ENCODE measurements at places on chromosomes 5 and 9.

- no peak for DNase-seq
Measured at GRCh38 chr9:69719367-69719766, 40.4 kb downstream of the PTAR1 start.

- DNase-seq, result no peak
Measured at GRCh38 chr9:132908635-132909034, 29.9 kb downstream of the SPACA9 start.

GRCh38 chr9:3477236-3477834, 48.5 kb downstream of the RFX3 start:
- no peak for DNase-seq

DNA sequence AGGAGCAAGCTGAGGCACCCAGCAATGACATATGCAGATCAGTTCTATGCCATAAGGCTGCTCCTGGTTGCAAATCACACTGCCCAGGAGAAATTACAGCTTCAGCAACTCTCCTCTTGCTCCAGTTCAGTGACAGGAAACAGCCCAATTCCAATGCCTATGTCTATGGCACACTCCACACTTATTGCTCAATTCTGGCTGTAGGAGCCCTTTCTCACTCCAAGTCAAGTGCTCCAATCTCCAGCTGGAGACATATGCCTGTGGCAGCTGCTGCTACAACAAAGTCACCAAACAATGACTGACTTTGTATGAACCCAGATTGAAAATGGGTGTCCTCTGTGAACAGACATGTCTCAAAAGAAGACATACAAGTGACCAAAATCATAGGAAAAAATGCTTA, 31.8 kb upstream of the PLCXD3 start:
- no peak for DNase-seq

- DNase-seq, result no peak
Measured at GRCh38 chr5:88776692-88777091, 106.3 kb downstream of the MEF2C start.

GRCh38 chr9:28234133-28234893, 661.0 kb upstream of the C9orf72 start:
- no peak for DNase-seq

DNA sequence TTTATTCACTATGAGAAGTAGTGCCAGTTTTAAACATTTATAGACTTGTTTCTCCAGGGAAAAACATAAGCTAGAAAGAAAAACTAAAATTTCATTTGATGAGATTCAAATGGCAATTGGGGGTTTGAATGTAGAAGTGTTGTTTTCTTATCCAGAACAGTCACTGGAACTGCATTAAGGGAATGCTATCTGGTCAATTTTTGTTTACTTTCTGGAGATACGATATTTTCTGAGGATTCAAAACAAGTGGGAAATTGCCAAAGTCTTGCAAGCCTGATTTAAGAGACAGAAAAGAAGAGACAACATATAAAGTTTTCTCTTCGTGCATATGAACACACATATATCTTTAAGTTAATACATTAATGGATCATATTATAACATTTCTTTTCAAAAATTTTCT, 118.4 kb downstream of the NXNL2 start:
- no peak for DNase-seq

GRCh38 chr5:90528601-90529193, 687 bp downstream of the LYSMD3 start:
- DNase-seq, result no peak

DNA sequence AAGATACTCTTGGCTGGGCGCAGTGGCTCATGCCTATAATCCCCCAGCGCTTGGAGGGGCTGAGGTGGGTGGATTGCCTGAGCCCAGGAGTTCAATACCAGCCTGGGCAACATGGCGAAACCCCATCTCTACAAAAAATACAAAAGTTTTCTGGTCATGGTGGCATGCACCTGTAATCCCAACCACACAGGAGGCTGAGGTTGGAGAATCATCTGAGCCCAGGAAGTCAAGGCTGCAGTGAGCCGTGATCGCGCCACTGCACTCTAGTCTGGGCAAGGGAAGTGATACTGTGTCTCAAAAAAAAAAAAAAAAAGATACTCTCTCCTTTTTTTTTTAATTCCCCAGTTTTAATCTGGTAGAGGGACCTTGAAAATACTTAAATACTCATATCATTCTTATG, 15.0 kb downstream of the ANKRD33B start:
- no peak for DNase-seq

DNA sequence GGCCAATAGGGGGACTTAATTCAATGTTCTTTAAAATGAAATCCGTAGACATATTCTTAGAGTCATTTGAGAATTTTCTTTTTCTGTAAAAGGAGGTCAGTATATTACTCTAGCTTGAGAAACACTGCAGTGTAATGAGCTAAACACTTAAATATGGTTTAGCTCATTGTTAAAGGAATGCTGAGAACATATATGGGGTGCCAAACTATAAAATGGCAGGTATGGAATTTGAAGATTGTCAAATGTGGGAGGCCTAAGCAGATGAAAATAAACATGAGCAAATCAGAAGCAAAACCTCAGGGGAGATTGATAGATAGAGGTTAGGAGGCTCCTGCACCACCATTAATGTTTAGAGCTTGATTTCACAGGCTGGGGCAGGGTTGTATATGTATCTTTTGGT, 57.9 kb downstream of the STX17 start:
- DNase-seq, result no peak

DNA sequence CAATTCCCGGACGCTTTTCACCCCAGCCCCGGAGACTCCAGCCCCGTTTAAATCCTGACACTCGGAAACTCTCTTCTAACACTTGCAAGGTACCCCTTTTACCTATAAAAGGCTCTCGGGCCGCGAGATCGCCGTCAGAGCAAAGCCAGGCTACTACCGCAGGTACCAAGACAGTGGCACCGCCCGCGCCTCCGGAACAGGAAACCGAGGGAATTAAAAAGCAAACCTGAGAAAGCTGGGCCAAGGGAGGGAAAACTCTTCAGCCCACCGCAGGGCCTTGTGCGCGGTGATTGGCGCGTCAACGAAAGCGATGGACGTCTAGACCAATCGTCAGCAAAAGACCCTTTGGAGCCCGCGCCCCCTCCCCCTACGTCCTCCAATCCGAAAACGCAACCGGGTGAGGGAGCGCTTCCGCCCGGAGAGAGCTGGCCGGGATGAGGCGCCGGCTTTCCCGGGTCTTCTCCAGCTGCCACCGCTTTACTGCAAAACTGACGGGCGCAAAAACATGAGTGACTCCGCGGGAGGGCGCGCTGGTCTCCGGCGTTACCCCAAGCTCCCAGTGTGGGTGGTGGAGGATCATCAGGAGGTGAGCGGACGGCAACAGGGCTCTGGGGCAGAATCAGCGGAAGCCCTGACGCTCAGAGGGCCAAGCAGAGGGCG, at the start of the genes C5orf22 and DROSHA:
Gene C5orf22, plus strand, starts transcription at position 414 of the 660 bp plus-strand sequence. Its CDS starts 92 bp downstream, at position 506.
Gene DROSHA, minus strand, starts transcription at position 206 of the 660 bp plus-strand sequence. CDS start 3,034 bp downstream, outside the sequence.
- DNase-seq, result peak; percentile 94

DNA sequence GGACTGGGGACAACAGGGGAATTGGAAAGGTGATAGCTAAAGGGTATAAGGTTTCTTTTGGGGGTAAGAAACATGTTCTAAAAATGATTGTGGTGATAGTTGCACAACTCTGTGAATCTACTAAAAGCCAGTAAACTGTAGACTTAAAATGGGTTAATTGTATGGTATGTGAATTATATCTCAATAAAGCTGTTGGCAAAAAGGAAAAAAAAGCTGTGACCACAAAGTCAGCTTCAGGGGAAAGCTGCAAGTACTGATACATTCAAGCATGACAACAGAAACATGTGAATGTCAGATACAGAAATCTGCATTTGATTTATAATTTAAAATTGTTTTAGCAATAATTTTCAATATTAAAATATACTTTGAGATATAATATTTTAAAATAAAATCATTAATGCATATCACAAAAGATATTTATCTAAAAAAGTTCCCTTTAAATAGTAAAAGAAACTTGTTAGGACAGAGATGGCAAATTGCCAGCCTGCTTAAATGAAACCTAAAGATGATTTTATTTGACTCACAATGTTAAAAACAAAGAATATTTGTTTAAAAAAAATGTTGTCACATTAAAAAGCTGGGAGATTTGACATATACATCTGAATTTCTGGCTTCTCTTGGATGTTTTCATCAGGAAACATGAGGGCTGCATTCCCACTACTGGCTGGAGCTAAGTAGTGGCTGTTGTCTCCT, 66.0 kb downstream of the TBCA start:
- DNase-seq, result no peak

- DNase-seq, result no peak
Measured at GRCh38 chr5:57696389-57696769, 213.8 kb upstream of the ACTBL2 start.

GRCh38 chr5:103847060-103847459, 284.5 kb upstream of the NUDT12 start:
- no peak for DNase-seq

DNA sequence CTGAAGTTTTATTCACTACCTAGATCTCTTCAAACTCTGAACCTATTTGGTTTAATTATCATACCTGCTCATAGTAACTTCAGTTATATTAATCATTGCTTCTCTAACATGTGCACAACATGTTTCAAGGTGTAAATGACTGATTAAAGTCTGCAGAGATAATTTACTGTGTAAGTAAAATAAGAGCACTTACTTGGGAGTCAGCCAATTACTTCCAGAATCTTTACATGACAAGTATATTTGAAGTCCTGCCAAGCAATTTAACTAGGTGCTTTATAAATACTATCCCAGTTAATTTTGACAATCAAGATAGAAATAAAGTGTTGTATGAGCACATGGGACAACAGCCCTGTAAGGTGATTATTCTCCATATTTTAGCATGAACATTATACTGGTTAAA, 109.9 kb downstream of the RFX3 start:
- DNase-seq, result no peak

- DNase-seq, result no peak
Measured at GRCh38 chr5:104241046-104241445, 678.5 kb upstream of the NUDT12 start.

DNA sequence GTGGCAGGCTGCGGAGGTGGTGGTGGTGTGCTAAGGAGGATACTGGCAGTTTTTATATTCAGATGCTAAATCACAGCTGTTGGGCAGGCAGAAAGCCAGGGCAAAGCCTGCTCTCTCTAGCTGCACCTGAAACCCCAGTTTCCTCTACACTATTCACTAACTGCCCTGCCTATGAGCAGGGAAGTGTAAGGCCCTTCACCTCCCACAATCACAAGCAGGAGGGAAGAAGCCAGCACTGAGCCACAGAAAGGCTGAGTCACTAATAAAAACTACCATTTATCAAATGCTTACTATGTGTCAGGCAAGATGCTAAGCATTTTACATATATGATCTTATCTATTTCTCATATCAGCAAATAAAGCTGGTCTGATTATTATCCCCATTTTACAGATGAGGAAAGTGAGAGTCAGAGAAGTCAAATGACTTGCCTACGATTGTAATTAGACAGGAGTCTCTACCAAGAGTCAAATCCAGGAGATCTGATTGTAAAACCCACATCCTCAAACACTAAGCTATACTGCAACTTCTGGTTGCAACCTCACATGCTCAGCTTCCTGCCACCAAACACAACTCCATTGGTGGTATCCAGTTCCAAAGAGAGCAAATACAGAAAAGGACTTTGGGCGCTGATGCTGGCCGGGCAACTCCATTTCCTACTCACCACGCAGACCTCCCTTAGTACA, 17.7 kb upstream of the IL6ST start:
- no peak for DNase-seq

- DNase-seq, result no peak
Measured at GRCh38 chr9:86732514-86733171, 214.7 kb downstream of the GAS1 start.

DNA sequence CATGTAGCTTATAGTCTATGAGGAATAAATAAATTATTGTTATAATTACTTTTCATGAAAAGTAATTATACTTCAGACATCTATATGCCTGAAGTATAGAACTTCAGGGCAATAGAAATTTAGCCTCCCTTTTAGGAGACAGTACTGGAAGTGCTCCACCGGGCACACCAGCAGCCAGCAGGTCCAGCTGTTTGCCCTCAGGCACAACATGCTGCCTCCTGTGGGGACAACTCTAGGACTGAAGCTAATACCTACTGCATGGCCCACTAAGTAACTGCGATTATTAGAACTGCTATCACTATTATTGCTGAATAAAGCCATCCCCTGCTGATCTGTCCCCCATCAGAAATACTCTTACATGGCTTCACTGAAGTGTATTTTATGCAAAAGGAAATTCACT, 329.6 kb downstream of the MED10 start:
- no peak for DNase-seq

GRCh38 chr5:93675460-93676450, 65.6 kb downstream of the POU5F2 start:
- no peak for DNase-seq

DNA sequence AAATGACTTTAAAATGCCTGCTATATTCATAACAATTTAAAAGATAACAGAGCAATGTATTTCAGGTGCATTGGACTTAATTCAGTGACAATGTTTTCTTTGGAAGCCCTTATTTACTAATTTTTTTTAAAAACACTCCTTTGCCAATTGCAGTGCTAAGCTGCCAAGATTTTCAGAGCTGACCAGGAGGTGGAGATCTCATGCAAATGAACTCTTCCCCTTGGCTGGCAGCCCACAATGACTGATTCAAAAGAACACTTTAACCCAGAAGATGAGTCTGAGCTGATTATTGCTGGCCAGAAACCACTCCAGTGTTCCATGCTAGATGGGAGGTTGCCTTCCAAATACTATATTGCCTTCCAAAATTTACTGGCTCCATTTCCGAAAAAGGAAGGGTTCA, 128.3 kb upstream of the CCNH start:
- no peak for DNase-seq

DNA sequence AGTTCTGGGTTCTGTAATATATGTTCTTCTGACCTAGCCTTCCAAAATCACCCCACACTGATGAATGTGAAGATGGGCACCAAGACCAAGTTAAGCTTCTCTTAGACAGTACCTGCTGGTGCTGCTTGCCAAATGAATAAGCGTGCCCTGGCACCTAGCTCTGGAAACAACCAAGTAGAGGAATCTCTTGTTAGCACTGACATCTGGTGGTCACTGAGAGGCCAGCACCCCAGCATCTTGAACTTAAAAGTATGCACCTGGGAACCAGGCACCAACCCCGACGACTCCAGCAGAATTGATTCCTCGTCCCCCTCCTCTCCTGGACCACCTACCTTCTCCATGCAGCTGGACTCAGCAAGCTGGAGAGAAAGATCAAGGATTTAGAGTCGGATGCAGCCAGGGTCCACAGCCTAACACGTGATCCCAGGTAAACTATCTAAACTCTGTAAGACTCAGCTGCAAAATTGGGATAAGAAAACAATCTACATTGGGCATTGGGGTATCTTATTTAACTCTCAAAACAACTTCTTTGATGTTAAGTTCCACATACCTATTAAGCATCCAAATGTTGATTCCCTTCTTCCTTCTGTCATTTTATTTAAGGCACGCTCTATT, 89.8 kb downstream of the SLC1A3 start:
- DNase-seq, result no peak

DNA sequence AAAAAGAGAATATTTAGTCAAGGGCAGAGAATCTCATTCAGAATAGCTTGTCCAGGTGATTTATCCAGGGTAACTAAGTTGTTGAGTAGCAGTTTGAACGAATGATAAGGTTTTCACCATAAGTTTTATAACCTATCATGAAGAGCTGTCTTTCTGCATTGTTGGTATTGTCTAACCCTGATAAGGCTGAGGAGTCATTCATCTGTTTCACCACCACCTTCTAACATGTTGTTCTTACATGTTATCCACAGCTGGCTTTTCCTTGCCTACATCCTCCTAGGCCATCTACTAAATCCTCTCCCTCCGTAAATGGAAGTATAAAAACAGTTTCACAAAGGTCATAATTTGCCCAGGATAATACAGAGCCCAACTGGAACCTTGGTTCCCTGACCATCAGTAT, 24.1 kb downstream of the ZNF462 start:
- DNase-seq, result no peak

Measured in natural killer cell treated with Interleukin-12 subunit alpha and Interleukin-12 subunit beta and Interleukin-15 and Interleukin-18, amount 100 ng/mL, for 72 hours (primary cell).